ENCODE measurements at places on chromosomes 1 and 21.

DNA sequence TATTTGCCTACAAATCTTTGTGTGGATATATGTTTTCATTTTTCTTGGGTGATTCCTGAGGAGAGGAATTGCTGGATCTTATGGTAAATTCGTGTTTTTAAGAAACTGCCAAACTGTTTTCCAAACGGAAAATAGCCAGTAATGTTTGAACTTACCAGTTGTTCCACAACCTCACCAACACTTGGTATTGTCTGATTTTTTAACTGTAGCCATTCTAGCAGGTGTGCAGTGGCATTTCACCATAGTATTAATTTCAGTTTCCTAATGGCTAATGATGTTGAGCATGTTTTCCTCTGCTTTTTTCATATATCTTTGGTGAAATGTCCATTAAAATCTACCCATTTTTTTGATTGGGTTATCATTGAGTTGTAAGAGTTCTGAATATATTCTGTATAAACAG is 56.6 kb downstream of the RPS6KC1 start:
- DNase-seq = no peak

DNA sequence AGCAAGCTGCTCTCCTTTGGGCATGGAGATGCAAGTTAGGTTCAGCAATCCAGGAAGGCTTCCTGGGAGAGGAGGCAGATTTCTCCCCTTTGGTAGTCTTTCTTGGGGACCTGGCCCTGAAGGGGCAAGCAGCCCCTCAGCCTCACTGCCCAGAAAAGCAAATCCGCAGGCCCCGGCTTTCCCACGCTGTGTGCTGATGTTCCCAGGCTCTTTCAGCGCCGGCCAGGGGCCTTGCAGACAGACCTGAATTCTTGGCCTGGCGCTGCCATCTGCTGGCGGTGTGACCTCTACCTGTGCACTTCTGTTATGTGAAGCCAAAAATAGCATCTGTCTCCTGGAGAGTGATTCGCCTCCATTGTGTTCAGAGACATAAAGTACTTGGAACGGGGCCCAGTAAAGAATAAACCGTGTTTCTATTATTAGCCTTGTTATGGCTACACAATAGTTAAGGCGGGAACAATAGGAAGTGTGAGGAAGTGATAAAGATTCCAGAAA is 64.8 kb downstream of the ALPL start:
- DNase-seq = no peak

DNA sequence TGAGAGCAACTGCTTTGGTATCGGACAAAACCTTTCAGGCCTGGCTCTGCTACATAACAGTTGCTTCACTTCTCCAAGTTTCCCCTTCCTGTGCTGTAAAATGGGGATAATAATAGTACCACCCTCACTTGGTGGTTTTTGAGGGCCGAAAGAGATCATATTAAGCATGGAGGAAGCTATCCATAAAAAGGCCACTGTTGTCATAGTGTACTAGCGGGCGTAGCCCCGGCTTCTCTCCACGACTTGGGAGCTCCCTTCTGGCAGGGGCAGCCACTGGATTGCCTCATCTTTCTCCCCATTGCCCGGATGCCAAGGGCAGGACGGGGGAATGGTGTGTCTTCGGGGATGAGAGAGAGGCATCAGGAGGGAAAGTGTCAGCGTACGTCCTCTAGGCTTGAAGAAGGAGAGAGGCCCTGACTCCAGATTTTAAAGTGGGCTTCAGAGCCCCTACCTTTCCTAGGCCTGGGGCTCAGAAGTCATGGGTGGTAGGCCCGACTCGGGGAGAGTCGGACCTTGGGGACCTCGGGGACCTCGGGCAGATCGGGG is 548 bp upstream of the MFSD2A start:
- DNase-seq = peak; percentile 85

- DNase-seq = no peak
Observed at GRCh38 chr1:165109013-165109412, 247.5 kb downstream of the LMX1A start.

DNA sequence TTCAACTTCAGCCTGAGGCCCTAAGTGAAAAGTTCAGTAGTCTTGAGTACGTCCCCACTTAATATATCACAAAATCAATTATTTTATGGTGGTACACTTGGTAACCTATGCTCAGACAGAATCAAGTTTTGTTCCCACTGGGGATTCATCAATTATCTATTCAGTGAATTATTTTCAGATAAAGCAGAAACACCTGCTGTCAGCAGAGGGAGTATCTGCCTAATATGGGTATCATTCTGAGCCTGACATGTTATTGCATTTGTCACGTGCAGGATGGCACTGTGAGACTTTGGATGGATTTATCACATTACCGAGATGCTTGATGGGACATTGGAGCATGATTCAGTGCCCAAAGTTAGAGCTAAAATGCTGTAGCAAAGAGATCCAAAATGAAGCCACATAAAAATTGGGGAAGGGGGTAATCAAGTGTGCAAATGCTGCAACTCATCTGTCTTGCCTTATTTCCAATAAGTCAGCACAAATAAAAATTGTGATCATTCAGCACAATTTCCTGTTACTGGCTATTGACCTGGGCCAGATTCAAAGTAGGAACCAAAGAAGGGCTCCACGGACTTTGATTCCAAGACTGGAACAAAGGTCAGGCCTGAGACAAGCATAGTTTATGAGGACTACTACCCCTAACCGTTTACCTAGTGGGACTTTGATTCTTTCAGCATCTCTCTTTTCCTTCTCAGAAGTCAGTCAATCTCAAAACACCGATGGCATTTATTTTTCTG is 657.6 kb downstream of the LMO4 start:
- no peak for DNase-seq

DNA sequence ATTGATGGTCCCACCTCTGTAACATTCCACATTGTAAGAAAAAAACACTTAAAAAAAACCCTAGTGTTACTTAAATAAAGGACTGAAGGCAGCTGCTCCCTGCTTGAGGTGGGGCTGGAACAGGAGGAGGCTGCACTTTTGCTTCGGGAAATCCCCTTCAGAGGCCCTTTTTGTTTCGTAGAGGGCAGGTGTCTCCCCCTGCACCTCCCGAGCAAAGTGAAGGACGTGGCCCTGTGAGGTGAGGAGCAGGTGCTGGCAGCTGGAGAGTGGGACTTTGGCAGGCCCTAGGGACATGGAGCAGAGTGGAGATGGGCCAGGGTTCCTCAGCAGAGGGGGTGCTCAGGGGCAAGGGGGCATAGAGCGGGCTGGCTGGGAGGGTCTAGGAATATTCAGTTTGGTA is 33.4 kb upstream of the WNT4 start:
- no peak for DNase-seq

GRCh38 chr1:119626841-119627240 is 21.2 kb downstream of the ZNF697 start:
- no peak for DNase-seq

GRCh38 chr1:32863881-32864245 is 6.8 kb downstream of the FNDC5 start:
- no peak for DNase-seq

- no peak for DNase-seq
Observed at GRCh38 chr1:59015708-59016107, 231.9 kb upstream of the JUN start.

GRCh38 chr1:150511551-150511950 is 3.6 kb downstream of the ECM1 start:
- no peak for DNase-seq

DNA sequence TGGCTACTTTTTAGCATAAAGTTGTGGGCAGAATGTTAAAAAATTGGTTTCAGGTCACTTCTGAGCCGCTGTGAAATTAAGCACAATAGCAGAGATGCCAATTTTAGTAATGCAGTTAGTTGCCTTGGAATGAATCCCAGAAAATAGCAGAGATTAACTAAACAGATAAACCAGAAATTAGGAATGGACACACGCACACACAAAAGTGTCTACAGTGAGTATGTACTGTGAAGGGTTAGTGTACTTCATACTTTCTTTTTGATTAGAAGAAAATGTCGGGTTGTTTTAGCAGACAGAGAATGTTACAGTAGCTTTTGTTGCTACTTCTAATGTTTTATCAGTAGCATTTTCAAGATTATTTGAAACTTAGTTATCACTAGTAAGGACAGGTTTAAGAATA is 106.7 kb downstream of the LEPR start:
- DNase-seq = no peak

DNA sequence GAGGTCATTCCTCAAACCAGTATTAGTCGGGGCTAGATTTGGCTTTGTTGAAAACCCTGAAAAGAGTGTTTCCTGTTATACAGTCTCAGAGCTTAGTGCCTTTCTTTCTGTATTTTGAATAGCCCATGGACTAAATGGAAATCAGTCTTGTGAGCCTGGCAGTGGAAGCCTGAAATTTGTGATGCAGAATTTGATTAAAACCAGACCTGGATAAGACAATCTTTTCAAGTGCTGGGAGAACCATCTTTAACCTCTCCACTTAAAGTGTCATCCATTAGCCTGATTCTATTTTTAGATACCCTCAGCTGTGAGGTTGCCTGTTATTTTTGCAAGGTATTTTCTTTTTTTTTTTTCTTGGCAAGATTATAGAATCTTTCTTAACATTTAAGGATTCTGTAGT is 19.5 kb downstream of the ACTN2 start:
- no peak for DNase-seq

DNA sequence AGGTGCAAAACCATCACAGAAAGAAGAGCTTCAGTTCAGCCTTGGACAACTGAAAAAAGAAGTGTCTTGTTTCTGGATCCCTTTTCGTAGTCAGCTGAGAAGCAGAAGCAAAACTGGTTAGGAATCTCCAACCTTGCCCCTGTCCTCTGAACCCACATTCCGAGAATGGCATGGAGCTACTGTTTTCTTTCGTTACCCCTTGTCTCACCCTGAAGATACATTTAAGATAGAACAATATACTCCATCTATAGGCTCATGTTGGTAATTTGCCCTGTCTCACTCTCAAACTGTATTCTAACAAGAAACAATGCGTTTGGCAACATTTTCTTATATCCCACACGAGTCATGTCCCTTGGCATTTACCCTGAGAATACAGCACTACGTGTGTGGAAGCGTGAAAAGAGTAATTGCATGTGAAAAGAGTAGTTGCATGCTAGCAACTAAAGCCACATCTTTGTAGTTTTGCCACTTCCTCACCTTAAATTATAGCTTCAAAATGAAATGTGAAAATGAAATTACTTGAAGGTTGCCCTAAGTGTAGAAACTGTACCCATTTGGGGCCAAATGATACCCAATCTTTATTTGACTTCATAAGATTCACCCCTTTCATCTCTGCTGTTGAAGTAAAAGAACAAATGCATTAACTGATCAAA is 5.3 kb downstream of the SLAMF7 start:
- DNase-seq = peak; percentile 50

DNA sequence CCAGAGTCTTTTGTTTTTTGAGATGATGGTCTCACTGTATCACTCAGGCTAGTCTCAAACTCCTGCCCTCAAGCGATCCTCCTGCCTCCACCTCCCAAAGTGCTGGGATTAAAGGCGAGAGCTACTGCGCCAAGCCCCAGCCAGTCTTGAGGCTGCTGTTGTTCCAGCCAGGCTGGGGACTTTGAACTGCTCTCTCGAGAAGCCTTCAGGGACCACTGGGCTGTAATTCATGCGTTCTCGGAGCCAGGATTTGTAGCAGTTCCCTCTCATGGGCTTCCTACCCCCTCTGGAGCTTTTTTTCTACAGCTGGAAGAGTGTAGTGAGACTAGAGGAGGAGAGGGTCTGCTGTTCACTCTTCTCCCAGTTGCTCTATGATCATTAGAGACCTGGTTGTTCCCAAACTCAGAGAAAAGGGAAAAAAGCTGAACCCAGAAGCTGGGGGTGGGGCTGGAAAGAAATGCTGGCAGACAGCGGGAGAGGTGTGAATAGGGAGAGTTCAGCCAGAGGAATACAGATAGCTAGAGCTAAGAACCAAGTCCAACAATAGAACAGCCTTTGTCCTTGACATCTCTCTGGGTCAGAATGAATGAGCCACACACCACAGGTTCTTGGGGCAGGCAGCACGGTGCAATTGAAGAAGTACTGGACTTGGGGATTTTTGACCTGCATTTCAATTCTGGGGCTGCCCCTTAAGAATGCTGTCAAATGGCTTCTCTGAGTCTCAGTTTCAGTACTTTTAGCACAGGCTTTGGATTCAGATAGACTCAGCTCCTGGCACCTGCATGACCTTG is 13.2 kb upstream of the SLC41A1 start:
- no peak for DNase-seq

GRCh38 chr1:114209971-114210370 is 56.3 kb upstream of the SYT6 start:
- no peak for DNase-seq
